Right atrium auricular region (tissue), 2 donors: ENCODE measurements at places on chromosomes 5 and 9.

DNA sequence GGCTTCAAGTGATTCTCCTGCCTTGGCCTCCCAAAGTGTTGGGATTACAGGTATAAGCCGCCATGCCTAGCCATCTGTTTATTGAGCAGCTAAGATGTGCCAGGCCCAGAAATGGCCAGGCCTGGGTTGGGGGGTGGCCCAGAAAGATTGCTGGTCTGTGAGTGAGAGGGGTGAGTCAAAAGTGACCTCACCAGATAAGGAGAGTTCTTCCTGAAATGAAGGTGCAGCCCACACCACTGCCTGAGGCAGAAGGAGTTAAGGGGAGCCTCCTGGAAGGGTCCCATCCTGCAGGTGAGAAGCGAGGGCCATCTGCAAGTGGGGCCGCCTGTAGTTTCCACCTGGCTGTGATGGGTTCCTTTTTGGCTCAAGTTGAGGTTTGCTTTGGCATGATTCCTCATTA lies 96.9 kb upstream of the KLF4 start:
- no peak for DNase-seq

GRCh38 chr9:86079421-86079831 lies 19.9 kb downstream of the GOLM1 start:
- no peak for DNase-seq

DNA sequence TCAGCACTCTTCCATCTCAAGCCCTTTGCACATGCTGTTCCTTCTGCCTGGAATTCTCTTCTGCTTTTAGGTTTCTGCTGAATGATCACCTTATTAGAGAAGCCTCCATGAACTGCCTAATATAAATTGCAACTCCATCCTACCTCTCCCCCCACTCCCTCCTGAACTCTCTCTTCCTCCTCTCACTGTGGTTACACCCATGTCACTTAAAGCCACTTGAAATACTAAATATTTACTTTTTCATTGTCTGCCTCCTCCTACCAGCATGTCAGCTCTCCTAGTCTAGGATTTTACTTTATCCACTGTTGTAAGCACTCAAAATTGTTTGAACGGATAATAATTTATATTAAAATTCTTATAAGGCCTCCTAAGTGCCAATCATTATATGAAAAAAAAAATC lies 43.8 kb downstream of the ACTL7B start:
- no peak for DNase-seq

DNA sequence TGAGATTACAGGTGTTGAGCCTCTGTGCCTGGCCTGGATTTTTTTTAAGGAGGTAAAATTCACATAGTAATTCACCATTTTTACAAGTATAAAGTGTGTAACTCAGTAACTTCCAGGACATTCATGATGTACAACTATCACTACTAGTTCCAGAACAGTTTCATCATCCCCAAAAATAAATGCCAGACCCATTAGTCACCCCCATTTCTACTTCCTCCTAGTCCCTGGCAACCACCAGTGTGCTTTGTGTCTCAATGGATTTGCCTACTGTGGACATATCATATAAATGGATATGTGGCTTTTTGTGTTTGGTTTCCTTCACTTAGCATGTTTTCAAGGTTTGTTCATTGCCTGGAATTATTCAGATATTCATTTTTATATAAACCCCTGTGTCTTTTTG lies 72.5 kb upstream of the PANK3 start:
- DNase-seq, result peak; percentile 68

GRCh38 chr9:561427-561826 lies 280.1 kb upstream of the DMRT1 start:
- DNase-seq, result no peak

GRCh38 chr5:168951769-168952168 lies 349.2 kb downstream of the SLIT3 start:
- no peak for DNase-seq

- no peak for DNase-seq
These were observed 839.1 kb downstream of the NR2F1-AS1 start for GRCh38 chr5:92741906-92742305.

- DNase-seq, result no peak
These were observed 29.0 kb downstream of the HK3 start for GRCh38 chr5:176870110-176870591.

DNA sequence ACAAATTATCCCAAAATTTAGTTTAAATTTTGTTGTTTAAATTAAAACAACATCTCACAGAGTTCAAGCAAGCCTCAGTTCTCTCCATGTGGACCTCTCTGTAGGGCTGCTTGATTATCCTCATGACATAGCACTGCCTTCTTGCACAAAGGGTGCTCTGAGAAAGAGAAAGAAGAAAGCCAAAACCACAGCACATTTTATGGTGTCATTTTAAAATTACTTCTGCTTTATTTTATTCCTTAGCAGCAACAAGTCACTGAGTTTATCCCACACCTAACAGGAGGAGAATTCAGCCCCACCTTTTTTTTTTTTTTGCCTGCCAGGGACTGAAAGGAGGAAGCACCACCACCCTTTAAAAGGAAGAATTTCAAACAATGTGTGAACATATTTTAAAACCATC lies 12.8 kb upstream of the KCNV2 start:
- no peak for DNase-seq

GRCh38 chr9:81002906-81003305 lies 686.4 kb downstream of the TLE1 start:
- DNase-seq, result no peak

- no peak for DNase-seq
These were observed 1095.2 kb upstream of the EDIL3 start for GRCh38 chr5:85479849-85480248.

DNA sequence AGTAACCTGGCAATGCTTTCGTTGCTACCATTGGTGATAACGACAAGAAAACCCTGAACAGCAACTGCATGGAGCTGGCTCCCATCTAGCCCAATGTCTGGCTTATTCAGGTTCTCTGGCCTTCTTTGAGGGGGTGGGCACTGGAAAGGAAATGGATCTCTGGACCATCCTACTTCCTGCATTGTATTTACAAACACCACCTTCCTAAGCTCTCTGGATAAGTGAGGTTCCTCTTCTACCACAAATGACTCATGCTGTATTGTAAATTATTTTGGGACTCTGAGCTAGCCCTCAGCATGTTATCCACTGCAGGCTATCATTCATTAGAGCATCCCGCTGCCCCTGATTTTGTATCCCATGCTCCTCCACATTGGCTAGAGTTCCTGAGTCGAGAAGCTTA lies 136.9 kb upstream of the KLF9 start:
- no peak for DNase-seq

GRCh38 chr5:14757850-14758249 lies 93.3 kb downstream of the OTULIN start:
- no peak for DNase-seq

DNA sequence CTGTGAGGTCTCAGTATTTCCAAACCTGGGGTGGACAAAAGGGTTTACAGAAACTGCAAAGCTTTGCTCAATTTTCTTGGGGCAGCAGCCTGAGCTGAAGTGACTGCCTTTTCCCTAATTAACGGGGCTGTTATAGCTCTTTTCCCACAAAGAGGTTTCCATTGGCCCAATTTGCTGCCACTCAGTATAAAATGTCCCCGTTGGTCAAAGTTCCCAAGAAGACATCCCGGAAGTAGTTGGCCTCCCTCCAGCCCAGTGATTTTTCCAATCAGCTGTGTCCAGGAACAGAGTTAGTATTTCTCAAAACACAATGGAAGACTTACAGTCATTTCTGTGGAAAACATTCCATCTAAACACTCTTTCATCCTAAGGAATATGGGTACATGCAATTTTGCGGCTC lies 643.6 kb downstream of the ACTL7B start:
- no peak for DNase-seq

DNA sequence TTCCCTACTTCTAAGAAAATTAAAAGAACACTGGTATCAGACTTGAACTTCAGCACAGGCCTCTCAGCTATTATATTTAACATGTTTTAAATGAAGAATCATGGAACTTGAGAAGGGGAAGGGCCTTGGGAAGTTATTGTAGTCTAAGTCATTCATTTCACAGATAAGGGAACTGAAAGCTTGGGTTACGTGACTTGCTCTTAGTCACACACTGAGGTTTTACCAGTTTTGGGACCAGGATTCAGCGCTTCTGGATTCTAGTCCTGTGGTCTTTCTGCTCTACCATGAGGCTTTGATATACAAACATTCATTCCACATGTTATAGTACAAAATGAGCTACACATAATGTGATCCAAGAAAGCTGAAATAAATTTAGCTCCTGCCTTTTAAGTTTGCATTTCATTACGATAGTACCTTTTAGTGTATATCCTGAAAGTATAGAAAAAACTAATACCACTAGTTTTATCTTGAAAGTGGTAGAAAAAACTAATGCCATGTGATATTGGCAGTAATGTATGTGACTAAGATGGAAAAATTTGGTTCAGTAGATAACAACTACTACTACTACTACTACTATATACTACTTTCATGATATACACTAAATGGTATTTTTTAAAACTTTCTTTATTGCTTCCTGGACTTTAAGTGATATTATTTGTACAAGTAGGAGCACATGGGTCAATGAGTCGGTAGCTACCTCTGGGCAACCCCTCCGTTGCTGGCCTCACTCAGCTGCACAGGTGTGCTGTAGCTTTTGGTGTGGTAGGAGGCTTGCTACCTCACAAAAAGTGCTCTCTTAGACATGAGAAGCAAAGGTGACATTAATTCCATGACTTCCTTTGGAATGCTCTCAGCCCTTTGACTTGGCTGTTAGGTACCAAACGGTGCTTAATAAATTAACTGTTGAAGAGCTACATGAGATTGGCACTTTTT lies 40.7 kb downstream of the F2RL2 start:
- DNase-seq, result no peak

DNA sequence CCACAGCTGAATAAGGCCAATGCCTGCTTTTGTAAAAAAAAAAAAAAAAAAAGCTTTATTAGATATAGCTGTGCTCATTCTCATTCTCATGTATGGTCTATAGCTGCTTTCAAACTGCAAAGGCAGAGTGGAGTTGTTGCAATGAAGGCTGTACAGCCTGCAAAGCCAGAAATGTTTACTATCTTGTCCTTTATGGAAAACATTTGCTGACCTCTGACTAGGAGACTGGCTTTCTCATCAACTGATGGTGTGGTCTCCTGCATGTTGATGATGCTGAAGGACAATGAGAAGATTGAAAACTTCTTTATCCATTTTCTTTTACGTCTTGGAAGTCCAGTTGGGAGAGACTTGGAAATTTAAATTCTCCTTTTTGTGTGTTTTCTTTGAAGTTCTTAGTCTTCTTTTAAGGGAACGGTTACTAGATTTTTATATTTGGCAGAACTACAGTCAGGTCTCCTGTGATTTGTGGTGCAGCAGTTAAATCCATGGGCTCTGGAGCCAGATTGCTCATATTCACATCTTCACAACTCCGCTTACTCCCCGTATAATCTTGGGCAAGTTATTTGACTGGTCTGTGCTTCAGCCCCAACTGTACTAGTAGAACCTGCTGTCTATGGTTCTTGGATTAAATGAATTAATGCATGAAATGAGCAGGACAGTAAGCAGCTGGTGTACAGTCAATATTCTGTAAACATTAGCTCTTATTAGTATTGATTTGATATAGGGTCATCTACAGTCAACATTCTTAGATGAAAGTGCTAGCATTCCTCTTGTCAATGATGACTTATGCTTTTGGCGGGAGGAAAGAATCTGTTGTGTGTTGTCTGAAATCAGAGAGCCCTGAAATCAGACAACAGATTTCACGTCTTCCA lies 39.7 kb upstream of the BASP1 start:
- no peak for DNase-seq

DNA sequence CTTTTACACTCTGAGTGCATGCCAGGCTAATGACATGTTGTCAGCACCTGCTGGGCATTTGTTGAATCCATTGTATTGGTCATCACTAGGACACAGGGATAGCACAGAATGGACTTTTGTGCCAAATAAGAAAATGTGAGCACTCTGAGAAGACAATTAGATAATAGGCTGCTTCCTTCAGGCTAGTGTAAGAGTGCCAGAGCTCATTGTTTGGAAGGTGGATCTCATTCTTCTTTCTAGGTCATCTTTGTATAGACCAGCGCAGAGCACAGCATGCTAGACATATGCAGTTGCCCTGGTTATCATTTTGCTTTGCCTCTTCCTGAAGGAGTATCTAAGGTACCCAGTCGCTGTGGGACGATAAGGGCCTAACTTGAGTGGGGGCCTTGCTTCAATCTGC lies 493.4 kb upstream of the COX7C start:
- no peak for DNase-seq

DNA sequence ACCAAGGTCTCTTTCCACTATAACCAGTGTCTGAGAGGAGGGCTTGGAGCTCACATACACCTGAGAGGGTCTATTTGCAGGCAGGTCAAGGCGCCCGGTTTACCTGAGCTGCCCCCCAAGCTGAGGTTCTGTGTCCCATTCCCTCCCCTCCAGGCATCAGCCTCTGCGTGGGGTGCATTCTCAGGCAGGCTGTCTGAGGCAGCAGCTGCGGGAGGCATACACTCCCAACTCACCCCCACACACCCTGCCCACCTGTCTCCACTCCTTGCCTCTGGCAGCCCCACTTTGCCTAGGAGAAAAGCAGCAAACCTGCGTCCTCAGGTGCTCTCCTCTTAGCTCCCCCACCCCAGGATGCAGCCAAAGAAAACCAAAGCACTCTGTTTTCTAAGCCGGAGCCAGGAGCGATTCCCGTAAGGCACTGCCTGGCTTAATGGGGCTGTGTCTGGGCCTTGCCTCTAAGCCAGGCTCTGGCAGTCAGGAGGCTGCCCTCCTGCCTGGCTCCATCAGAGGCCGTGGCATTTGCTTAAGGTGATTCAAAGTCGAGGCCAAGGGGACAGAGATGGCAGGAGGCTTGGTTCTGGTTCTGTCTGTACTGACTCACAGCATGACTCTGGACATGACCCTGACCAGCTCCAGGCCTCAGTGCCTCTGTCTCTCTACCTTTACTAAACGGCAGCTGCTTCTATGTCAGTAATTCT lies 139.2 kb upstream of the TRIM32 start:
- DNase-seq, result no peak

DNA sequence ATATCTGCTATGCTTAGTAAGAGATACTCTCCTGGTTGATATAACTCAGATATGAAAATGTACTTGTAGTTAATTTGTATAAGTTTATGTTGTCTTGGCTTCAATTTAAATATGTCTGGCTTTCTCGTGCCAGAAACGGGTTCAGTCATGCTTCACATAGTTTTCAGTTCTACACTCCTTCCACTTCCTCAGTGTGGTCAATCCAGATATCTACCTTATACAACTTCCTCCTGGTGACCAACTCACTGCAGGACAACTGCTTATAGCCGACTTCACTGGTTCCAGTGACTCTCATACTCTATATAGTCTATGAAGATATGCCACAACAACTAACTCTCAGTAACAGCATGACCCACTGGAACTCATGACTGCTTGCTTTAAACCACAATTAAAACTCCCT lies 690.4 kb downstream of the SLCO4C1 start:
- no peak for DNase-seq

GRCh38 chr5:144170276-144171024 lies at the start of the genes KCTD16 and YIPF5:
Gene KCTD16 (plus strand): TSS chr5:144170873.
Gene YIPF5 (minus strand): TSS chr5:144170659. CDS start chr5:144169955, 704 bp downstream.
- DNase-seq, result peak; percentile 94

GRCh38 chr5:41893074-41893851 lies 10.9 kb upstream of the RIMOC1 start:
- no peak for DNase-seq

- no peak for DNase-seq
These were observed 33.9 kb downstream of the VLDLR start for GRCh38 chr9:2655411-2655901.

GRCh38 chr9:101132801-101133200 lies 104.3 kb downstream of the PLPPR1 start:
- no peak for DNase-seq

- no peak for DNase-seq
These were observed 50.7 kb downstream of the SLC44A1 start for GRCh38 chr9:105295201-105295550.
